Esophagus muscularis mucosa (tissue), 4 donors: ENCODE measurements at places on chromosomes 5 and 9.

GRCh38 chr9:101421653-101422065 is 13.9 kb downstream of the ALDOB start:
- DNase-seq: no peak
- no peaks in the 10 kb centered on the region for H3K4me1 ChIP-seq
- H3K4me3 ChIP-seq: no peak overlapping the region

DNA sequence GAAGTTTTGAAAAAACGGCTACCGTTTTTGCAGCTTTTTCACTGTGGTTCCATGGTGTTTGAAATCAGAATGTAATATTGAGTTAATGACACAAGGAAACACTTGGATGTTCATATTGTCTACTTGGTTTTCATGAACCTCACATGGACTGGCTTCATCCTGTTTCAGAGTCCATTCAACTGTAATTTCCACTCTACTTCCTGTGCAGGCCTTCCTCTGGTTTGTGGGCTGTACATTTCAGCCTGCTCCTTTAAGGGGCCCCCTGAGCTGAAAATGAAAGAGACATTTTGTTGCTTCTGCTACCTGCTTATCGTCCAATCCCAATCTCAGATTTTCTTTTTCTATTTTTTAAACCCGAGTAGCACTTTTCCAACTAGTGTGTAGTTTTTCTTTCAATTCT is 41.8 kb upstream of the CDKN2B start:
- no peaks in the 10 kb centered on the region for H3K27me3 ChIP-seq
- no peaks in the 10 kb centered on the region for H3K36me3 ChIP-seq
- no peak for DNase-seq
- H3K4me3 ChIP-seq: no peak overlapping the region
- no peak overlapping the region for H3K27ac ChIP-seq
- H3K4me1 ChIP-seq: no peaks in the 10 kb centered on the region

DNA sequence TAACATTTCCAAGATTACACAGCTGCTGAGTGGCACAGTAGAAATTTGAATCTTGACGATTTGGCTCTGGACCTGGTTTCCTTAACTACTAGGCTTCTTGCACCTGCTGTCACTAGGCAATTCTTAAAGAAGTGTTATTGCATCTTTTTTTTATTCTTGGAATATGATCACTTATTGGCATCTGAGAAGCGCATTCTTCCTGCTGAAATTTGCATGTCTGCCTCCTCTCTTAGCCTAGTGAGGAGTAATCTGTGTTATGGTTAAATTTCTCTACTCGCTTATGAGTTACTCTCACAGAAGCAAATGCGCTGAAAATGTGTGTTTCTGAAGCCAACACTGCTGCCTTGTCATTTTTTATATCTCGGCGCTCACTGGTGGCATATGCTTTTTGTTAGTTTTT is 89.3 kb downstream of the WDR41 start:
- DNase-seq: peak; percentile 29
- no peaks in the 10 kb centered on the region for H3K36me3 ChIP-seq
- no peak overlapping the region for H3K27ac ChIP-seq
- no peak overlapping the region for H3K4me3 ChIP-seq

DNA sequence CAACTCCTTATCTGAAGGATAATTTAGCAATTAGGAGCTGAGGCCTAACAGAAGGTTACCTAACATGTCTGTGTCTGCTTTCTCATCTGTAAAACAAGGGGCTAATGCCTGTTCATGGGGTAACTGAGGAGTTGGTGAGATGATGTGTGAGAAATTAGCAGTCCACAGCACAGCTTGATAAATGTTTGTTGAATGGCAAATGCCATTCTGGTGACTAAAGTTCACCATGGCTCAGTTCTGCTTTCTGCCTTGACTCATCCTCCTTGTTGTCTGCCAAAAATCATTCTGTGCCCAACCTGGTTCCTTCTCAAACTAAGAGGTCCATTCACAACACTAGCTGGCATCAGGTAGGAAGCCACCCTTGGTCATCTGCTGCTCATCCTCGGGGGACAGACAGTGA is 552.0 kb upstream of the KLF4 start:
- no peak overlapping the region for H3K4me3 ChIP-seq
- no peaks in the 10 kb centered on the region for H3K36me3 ChIP-seq
- no peaks in the 10 kb centered on the region for H3K27me3 ChIP-seq
- peaks cover 12% of the 10 kb centered on the region for H3K4me1 ChIP-seq
- no peak for DNase-seq
- no peak overlapping the region for H3K27ac ChIP-seq

GRCh38 chr5:169548315-169548714 is 35.3 kb upstream of the SPDL1 start:
- no peak overlapping the region for H3K4me3 ChIP-seq
- DNase-seq: no peak
- peaks cover 6% of the 10 kb centered on the region for H3K27me3 ChIP-seq
- no peaks in the 10 kb centered on the region for H3K4me1 ChIP-seq
- H3K36me3 ChIP-seq: no peaks in the 10 kb centered on the region

DNA sequence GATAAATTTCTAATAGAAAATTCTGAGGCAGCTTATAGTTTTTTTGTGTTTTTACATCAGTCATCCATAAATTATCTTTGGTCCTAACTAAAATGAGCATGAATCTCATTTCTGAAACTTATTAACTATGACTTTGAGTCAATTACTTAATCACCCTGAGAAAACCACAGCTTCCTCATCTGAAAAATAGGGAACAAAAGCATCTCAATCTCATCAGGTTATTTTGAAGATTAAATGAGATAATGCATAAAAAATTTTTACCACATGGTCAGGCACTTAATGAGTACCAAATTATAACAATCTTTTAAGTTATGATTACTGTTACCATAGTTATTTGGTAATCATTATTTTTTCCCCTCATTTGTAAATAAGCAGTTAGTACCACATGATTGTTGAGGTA is 279.1 kb downstream of the MAST4 start:
- no peaks in the 10 kb centered on the region for H3K27me3 ChIP-seq
- no peak overlapping the region for H3K4me3 ChIP-seq
- DNase-seq: no peak
- H3K36me3 ChIP-seq: no peaks in the 10 kb centered on the region
- no peak overlapping the region for H3K27ac ChIP-seq

DNA sequence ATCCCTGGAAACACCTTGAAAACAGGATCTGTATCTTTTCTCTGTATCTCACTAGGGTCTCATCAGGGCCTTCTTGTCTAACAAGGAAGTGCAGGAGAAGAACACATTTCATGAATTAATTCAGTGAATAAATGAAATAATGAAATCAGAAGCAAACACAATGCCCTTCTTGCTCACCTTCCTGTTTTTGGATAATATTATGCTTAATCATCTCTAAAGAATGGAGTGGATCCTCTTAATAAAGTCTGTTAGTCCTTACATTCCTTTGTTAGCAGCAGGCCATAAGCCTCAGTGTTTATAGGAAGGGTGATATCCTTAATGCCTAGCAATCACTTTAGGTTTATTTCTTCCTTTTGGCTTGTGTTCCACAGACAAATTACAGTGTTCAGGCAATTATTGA is 837.1 kb upstream of the SEMA6A start:
- no peaks in the 10 kb centered on the region for H3K27me3 ChIP-seq
- DNase-seq: no peak
- H3K4me1 ChIP-seq: no peaks in the 10 kb centered on the region
- H3K4me3 ChIP-seq: no peak overlapping the region
